ENCODE measurements at places on chromosomes 1 and 21. TPM values are rescaled to one million over a fixed set of nuclear protein-coding genes. Genes with fewer than 3 reads are reported as not detected.

The RGS13 gene
- total RNA-seq: not detected

The HSD3B1 gene
- not detected for total RNA-seq

The ACOT7 gene
- 93.8 TPM for total RNA-seq

The TAL1 gene
- 0.07 TPM for total RNA-seq

The SLC19A2 gene
- 8.6 TPM for total RNA-seq

The CD101 gene
- 0.19 TPM for total RNA-seq

The SPATA46 gene
- not detected for total RNA-seq

The EVA1B gene
- total RNA-seq: 11.6 TPM

The CSF3R gene
- not detected for total RNA-seq

The AMIGO1 gene
- 1.8 TPM for total RNA-seq

The EFNA1 gene
- total RNA-seq: 0.24 TPM

The IFNLR1 gene
- total RNA-seq: 10.0 TPM

The S100A12 gene
- total RNA-seq: not detected

The ARHGEF16 gene
- total RNA-seq: 0.24 TPM

The IL12RB2 gene
- total RNA-seq: 86.9 TPM

The NGF gene
- total RNA-seq: not detected
